ENCODE measurements at places on chromosomes 1 and 21. TPM values are rescaled to one million over a fixed set of nuclear protein-coding genes. Genes with fewer than 3 reads are reported as not detected.
A peak's percentile ranks its signal among the peaks of the same experiment; 100 is the strongest.

The OR10R2 gene
- polyA plus RNA-seq: not detected

GRCh38 chr1:223143537-223144248 lies 645 bp upstream of the TLR5 start:
- no peak overlapping the region for H3K27ac ChIP-seq
- peaks cover 9% of the 10 kb centered on the region for H3K27me3 ChIP-seq
- DNase-seq: no peak
- peak overlapping the region; percentile 59 for H3K4me3 ChIP-seq

The PTCH2 gene
- polyA plus RNA-seq: 0.66 TPM

GRCh38 chr1:189962181-189962580 lies 515.5 kb downstream of the BRINP3 start:
- H3K27me3 ChIP-seq: no peaks in the 10 kb centered on the region
- DNase-seq: peak; percentile 90
- no peak overlapping the region for H3K4me3 ChIP-seq
- H3K4me1 ChIP-seq: 0 out of 2 replicates have a peak, but pooled peaks cover 1% of the 10 kb centered on the region
- H3K27ac ChIP-seq: no peak overlapping the region

DNA sequence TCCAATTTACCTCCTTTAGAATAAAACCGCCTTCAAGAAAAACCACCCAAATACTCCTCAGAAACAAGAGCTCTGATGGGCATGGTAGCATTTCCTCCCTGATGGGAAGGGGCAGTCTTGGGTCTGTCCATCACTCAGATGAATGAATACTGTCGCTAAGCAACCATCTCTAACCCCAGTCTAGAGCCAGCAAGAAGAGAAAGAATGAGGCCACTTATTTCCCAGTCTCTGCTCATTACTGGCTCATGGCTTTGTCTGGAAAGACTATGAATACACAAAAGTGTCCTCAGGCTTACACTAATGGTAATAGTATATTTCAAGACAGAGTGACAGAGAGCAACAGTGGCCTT lies 51.0 kb upstream of the F3 start:
- no peaks in the 10 kb centered on the region for H3K27me3 ChIP-seq
- no peak overlapping the region for H3K27ac ChIP-seq
- no peaks in the 10 kb centered on the region for H3K36me3 ChIP-seq

The ARTN gene
- 0.23 TPM for polyA plus RNA-seq

DNA sequence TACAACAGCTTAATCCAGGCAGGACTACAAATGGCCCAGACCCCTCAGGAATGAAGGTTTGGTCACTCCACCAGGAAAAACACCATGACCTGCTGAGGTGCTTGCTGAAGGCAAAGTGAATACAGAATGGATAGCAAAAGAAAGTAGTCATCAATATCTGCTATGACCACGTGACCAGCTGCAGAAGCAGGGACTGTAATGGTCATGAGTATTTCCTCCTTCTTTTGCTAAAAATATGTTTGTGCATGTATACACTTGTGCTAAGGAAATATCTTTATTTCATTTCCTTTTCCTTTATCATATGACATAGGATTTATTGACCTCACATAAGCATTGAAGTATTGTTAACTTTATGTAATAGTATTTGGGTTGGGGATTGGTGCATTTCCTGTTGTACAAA lies 26.4 kb upstream of the GOLT1A start:
- no peak for DNase-seq
- no peak overlapping the region for H3K4me3 ChIP-seq
- H3K27ac ChIP-seq: no peak overlapping the region
- H3K4me1 ChIP-seq: no peaks in the 10 kb centered on the region
- H3K27me3 ChIP-seq: no peaks in the 10 kb centered on the region
- H3K36me3 ChIP-seq: peaks cover 10% of the 10 kb centered on the region

GRCh38 chr1:26784023-26784871 lies 3.5 kb upstream of the PIGV start:
- peak overlapping the region; percentile 47 for H3K27ac ChIP-seq
- peaks cover 37% of the 10 kb centered on the region for H3K4me1 ChIP-seq
- no peaks in the 10 kb centered on the region for H3K27me3 ChIP-seq

GRCh38 chr1:4062041-4062440 lies 162.0 kb upstream of the C1orf174 start:
- no peaks in the 10 kb centered on the region for H3K27me3 ChIP-seq
- no peak overlapping the region for H3K4me3 ChIP-seq
- H3K27ac ChIP-seq: no peak overlapping the region
- H3K36me3 ChIP-seq: no peaks in the 10 kb centered on the region

GRCh38 chr1:211348547-211348946 lies 21.9 kb downstream of the TRAF5 start:
- no peak for DNase-seq
- no peak overlapping the region for H3K27ac ChIP-seq
- no peak overlapping the region for H3K4me3 ChIP-seq
- H3K4me1 ChIP-seq: peaks cover 3% of the 10 kb centered on the region

DNA sequence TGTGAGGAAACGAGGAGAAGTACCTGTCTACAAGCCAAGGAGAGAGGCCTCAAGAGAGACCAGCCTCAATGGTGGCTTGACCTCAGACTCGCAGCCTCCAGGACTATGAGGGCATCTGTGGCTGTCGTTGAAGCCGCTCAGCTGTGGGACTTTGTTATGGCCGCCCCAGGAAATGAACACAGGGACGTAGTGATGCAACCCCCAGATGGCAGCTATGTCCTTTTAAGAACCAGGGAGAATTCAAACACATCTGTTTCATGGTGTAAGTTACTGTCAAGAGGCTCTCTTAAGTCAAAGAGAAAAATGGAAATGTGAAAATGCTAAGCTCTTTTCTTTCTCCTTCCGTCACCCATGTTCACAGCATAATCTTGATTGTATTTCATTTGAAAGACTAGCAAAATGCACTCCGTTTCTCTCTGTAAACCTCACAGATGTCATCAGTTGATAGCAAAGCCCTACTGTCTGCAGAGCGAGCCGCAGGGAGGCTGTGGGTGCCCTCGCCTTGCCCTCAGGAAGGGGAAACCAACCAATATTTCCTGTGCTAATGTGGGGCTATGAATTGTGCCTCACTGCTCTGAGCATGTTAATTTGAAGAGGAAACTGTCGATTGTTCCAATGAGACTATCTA lies 21.3 kb downstream of the UBASH3A start:
- H3K36me3 ChIP-seq: no peaks in the 10 kb centered on the region
- no peak overlapping the region for H3K27ac ChIP-seq
- DNase-seq: no peak
- no peak overlapping the region for H3K4me3 ChIP-seq
- peaks cover 15% of the 10 kb centered on the region for H3K27me3 ChIP-seq

DNA sequence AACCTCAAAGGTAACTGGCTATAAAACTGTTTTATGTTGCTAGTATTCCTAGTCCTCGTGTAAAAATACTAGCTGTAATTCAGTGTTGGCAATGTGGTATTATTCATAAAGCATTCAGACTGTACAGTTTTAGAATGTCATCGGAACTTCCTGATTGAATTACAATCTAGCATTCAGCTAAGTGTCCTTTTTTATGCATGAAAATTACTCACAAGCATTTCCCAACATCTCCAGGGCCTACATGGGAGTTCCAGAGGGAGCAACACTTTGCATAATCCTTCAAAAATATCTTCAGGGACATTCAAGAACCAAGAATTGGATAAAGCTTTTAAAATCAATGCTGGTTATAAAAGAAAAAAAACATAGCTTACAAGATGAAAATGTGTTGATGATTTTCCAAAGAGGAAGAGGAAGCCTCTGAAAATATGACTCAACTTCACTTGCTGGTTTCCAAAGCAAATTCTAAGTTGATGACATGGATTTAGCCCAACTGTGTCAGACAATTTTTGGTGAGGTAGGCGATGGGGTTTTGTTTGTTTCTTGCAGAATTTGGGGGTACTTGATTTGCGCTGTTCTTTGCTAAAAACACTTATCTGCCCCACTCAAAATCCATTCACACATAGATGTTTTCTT lies 137.8 kb downstream of the SLC44A5 start:
- DNase-seq: no peak
- H3K27me3 ChIP-seq: no peaks in the 10 kb centered on the region
- H3K36me3 ChIP-seq: no peaks in the 10 kb centered on the region
- H3K4me1 ChIP-seq: no peaks in the 10 kb centered on the region

The SPATA1 gene
- not detected for polyA plus RNA-seq

The NBPF11 gene
- polyA plus RNA-seq: 6.5 TPM

The FCAMR gene
- polyA plus RNA-seq: not detected

The IFNAR2 gene
- polyA plus RNA-seq: 10.9 TPM

- peaks cover 24% of the 10 kb centered on the region for H3K27me3 ChIP-seq
- H3K27ac ChIP-seq: no peak overlapping the region
- DNase-seq: no peak
- H3K4me3 ChIP-seq: no peak overlapping the region
- no peaks in the 10 kb centered on the region for H3K4me1 ChIP-seq
These were observed 112.5 kb upstream of the RAB4A start for GRCh38 chr1:229158341-229158921.

DNA sequence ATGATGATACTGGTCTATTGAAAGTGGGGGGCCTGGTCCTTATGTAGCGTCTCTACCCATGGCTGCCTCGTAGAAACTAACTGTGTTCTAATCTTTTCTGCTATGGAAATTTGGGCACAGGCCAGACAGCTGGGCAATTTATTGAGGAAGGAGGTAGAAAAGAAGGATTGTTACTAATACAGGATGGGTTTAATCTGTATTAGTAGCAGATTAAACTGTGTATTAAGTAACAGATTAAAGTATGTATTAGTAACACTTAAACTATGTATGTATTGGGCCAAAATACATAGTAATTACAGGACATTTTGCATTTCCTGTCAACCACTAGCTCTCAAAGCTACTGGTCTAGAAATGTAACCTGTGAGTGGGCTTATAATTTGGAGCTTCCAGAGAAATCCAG lies 142.0 kb downstream of the MAST2 start:
- peak; percentile 59 for DNase-seq
- no peak overlapping the region for H3K4me3 ChIP-seq
- peaks cover 6% of the 10 kb centered on the region for H3K4me1 ChIP-seq
- H3K27ac ChIP-seq: no peak overlapping the region
- H3K27me3 ChIP-seq: no peaks in the 10 kb centered on the region
- no peaks in the 10 kb centered on the region for H3K36me3 ChIP-seq

GRCh38 chr1:116988908-116989307 lies 12.7 kb upstream of the CD101 start:
- no peak overlapping the region for H3K27ac ChIP-seq
- no peaks in the 10 kb centered on the region for H3K36me3 ChIP-seq
- DNase-seq: no peak
- no peak overlapping the region for H3K4me3 ChIP-seq

DNA sequence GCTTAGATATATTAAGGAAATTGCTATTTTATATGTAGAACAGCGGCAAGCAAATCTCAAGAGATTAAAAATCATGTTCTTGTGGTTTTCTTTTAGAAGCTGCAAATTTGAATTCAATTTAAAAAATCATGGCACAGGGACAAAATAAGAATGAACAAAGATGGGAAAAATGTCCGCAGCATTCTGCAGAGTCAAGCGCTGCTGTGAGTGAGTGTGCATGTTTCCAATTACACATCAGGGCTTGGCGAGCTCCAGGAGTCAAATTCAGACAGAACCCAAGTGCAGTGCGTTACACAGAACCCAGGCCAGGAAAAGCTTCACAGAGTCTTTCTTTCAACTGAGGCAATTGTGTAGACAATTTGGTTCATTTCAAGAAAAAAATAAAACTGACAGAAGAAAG lies 33.3 kb upstream of the ERG start:
- H3K27me3 ChIP-seq: peaks cover 10% of the 10 kb centered on the region
- no peak overlapping the region for H3K27ac ChIP-seq
- no peak for DNase-seq

DNA sequence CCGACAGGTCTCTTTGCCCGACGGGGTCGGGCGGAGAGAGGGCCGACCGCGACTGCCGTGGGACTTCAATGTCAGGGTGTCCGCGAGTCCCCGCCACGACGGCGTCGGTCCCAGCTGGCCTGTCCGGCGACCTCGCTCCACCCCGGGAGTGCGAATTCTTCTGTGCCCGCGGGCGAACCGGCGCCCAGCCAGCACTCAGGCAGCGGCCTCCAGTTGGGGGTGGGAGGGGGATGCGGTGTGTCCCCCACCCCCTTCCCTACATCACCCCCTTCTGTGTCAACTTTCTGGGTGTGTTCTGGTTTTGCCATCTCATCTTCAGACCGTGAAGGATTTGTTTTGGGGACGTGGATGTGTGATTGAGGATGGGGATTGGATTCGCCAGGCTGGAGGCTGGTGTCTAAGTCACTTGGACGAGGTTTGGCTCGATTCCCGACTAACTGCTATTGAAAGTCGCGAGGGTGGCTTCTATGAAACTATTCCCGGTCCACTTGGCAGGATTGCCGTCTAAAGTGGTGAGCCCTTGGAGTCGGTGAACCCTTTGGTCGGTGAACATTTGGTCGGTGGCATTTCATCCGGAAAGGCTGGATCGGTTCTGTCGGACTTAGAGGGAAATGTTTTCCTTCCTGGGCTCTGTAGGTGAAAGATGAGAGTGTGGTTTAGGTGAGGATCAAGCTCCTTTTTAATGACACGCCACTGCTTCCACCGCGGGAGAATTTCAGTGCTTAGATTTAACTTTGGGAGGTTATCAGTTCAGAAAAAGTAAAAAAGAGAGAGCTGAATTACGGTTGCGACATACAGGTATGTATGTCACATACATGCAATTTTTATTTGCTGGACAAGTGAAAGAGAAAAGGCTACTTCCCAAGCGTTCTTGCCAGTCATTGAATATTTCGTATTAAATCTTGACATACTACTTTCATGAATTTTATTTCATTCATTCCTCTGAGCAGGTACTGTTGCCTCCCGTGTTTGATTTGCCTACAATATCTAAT lies 771 bp downstream of the ABCD3 start:
- H3K36me3 ChIP-seq: no peaks in the 10 kb centered on the region
- peaks cover 8% of the 10 kb centered on the region for H3K4me1 ChIP-seq
- H3K27ac ChIP-seq: peak overlapping the region; percentile 88
- peak overlapping the region; percentile 82 for H3K4me3 ChIP-seq

The TMEM240 gene
- 7.6 TPM for polyA plus RNA-seq

- H3K4me3 ChIP-seq: no peak overlapping the region
- no peak for DNase-seq
- peaks cover 26% of the 10 kb centered on the region for H3K27me3 ChIP-seq
- H3K27ac ChIP-seq: no peak overlapping the region
These were observed 9.1 kb downstream of the INAVA start for GRCh38 chr1:200903793-200904192.

DNA sequence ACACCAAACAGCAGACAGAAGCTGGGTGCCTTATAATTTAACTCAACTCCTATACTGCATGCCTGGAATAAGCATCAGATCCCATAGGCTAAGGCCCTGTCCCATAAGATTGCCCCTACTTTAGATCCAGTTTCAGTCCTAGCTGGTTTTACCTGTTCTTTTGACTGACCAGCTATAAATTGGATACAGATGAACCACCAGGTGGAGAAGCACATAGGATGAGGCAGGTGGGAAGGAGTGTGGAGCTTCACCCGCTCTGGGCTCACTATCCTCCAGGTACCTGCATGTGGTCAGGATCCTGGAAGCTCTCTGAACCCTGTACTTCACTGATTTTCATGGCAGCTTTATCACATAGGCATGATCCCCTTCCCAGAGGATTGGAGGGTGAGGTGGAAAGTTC lies 51.3 kb downstream of the MAST2 start:
- H3K27me3 ChIP-seq: no peaks in the 10 kb centered on the region
- H3K4me3 ChIP-seq: no peak overlapping the region
- no peak for DNase-seq
- H3K27ac ChIP-seq: no peak overlapping the region
- no peaks in the 10 kb centered on the region for H3K36me3 ChIP-seq

- no peak overlapping the region for H3K4me3 ChIP-seq
- no peak for DNase-seq
- no peaks in the 10 kb centered on the region for H3K27me3 ChIP-seq
- H3K4me1 ChIP-seq: no peaks in the 10 kb centered on the region
These were observed 21.1 kb downstream of the MAN1A2 start for GRCh38 chr1:117388328-117388727.

Measured in IMR-90 (cell line).